HuH-7.5 (cell line): ENCODE measurements at places on chromosomes 2 and 18.

DNA sequence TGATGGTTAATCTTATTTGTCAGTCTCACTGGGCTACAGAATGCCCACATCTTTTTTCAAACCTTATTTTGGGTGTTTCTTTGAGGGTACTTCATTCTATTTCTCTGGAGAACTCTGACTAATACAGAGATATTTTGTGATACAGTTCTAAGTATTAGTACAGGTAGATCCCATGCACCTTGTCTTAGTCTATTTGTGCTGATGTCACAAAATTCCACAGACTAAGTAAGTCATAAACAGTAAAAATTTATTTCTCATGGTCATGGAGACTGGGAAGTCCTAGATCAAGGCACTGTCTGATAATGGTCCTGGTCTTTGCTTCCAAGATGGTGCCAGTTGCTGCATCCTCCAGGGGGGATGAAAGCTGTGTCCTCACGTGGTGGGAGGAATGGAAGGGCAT lies 68.6 kb upstream of the EPHA4 start:
- no peak for DNase-seq

DNA sequence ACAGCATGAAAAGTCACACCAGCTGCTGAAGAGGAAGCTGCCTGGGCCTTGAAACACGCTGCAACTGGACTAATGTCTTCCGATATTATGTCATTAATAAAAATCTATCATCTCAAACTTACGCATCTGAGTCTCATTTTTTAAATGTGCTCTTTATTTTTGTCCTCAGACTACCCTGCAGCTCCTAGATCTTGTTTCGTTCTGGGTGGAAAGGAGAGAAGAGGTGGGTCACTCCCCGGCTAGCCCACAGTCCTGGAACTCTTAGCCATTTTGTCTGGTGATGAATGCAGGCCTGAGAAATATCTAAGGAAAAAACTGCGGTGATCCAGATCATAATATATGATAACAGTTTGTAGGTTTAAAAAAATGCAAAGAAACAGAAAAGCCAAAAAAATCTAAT lies 73.3 kb downstream of the TXNL1 start:
- DNase-seq: no peak

GRCh38 chr18:38244480-38244879 lies 678.9 kb upstream of the CELF4 start:
- no peak for DNase-seq

- DNase-seq: no peak
Measured at GRCh38 chr18:76503649-76504386, 8.8 kb upstream of the ZNF516 start.

DNA sequence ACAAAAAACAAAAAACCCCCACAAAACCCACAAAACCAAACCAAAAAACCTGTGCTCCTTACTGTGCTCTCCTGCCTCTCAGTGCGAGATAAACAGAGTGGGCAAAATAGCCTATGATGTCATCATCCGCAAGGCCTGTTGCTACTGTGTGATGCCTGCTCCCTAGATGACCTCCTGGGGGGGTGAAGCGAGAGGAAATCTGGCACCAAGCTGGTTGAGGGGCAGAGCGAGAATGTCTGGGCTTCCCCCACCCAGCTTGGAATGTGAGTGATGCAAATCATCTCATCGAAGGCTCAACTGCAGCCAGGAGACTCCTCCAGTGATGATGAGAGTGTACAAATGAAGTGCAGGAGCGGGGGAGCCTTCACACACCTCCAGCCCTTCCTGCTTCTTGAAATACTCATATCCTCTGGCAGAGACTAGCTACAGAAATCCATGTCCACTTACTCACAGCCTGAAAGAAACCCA lies 57.7 kb upstream of the MAP4K3 start:
- DNase-seq: no peak

DNA sequence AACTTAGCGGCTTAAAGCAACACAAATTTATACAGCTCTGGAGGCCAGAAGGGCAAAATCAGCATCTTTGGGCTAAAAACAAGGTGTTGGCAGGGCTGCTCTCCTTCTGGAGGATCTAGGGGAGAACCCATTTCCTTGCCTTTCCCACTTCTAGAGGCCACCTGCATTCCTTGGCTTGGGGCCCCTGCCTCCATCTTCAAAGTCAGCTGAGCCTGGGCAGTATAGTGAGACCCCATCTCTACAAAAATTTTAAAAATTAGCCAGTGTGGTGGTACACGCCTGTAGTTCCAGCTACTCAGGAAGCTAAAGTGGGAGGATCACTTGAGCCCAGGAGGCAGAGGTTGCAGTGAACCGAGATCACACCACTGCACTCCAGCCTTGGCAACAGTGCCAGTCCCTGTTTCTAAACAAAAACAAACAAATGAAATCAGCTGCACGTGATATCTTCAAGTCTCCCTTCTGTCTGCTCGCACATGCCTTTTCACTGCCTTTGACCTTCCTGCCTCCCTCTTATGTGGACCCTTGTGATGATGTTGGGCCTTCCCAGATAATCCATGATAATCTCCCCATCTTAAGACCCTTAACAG lies 200.6 kb downstream of the ZFP36L2 start:
- no peak for DNase-seq

DNA sequence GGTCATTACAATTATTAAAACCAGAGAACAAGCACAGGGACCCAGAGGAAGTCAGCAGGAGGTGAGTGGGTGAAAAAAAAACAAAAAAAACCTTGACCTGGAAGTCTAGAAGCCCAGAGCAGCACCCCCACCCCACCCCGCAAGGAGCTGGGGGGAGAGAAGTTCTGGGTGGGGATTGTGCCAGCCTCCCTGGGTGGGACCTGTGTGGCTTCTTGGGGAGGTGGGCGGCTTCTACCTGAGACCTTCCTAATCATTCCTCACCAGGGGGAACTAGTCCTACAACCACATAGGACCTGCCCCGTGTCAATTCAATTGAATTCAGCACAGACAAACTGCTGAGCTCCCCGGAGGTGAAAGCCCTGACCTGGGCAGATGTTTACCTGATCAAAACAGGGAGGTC lies 17.3 kb downstream of the EVA1A start:
- DNase-seq: no peak

DNA sequence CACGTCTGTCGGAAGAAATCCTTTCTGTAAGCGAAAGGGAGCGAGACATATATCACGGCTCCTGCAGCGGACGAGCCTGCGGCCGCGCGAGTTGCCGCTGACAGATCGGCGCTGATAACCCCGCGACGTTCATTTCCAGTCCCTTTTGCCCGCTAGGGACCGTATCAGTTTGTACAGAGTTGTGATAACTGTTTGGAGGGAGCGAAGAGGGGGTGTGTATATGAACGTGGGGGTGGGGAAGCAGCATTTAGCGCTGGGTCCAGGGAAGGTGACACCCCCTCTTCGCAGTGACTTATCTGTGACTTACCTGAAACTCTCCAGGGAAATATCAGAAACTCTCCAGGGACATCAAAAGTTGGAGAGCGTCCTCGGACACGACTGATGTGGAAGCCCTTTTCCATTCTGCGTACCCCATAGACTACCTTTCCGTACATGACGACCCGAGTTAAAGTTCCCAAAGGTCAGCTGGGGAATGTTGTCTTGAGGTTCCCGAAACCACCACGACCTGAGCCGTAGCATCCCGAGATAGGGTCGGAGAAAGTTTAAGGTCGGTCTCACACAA lies 948 bp upstream of the GATA6 start:
- DNase-seq: peak; percentile 65

- no peak for DNase-seq
Measured at GRCh38 chr2:172596776-172597175, 40.9 kb downstream of the PDK1 start.

DNA sequence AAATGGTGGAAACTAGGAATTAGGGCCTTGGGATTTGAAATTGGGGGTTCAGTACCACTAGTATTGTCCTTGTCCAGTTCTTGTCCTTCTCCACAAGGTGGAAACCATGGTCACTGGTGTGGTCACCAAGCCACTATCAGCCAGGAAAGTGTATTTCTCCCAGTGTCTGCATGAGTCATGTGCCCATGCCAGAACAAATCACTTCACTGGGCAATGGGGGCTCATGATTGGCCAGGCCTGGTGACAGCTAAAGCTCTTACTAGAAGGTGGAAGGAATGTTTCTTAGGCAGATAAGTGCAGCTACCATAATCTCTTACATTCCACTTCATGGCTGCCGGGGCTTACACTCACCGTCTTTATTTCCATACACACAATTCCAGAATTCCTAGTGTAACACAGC lies 124.8 kb upstream of the TACR1 start:
- DNase-seq: no peak

GRCh38 chr18:75010278-75010677 lies 198.7 kb downstream of the PTGR3 start:
- no peak for DNase-seq

- no peak for DNase-seq
Measured at GRCh38 chr2:8222979-8223694, 458.7 kb upstream of the ID2 start.

- DNase-seq: no peak
Measured at GRCh38 chr2:30466216-30466615, 19.2 kb downstream of the LCLAT1 start.

DNA sequence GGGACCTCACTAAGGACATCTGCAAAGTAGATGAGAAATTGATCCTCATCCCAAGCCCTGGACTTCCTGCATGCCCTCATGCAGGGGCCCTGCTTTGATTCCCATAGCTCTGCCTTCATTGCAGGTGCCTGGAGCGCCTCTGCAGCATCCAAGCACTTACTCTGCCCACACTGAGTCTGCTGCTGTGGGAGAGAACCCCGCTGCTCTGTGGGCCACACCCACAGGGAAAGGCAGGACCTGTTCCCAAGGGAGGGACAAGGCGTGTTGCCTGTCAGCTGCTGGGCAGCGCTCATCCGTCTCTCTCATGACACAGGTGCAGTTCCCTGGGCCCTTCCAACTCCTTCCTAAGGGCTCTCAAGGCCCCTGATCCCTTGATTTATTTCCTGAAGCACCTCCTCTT lies 266.8 kb upstream of the SMIM21 start:
- DNase-seq: no peak

GRCh38 chr2:211371465-211371864 lies 815.1 kb downstream of the CPS1 start:
- DNase-seq: no peak

DNA sequence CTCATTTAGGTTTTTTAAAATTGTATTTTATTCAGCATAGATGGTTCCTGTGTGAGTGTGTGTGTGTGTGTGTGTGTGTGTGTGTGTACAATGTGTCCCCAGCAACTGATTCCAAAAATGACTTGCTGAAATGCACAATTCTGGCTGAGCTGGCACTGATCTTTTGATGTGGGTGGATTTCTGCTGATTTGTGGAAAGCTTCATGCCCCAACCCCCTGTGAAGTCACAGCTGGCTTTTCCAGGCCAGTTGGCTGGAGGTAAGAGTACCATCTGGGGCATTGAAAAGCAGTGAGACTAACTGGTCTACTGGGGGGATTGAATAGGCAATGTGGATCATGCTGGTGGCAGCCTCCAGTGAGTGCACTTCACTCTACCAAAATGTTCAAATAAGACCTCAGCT lies 187.2 kb downstream of the LRRTM1 start:
- no peak for DNase-seq

DNA sequence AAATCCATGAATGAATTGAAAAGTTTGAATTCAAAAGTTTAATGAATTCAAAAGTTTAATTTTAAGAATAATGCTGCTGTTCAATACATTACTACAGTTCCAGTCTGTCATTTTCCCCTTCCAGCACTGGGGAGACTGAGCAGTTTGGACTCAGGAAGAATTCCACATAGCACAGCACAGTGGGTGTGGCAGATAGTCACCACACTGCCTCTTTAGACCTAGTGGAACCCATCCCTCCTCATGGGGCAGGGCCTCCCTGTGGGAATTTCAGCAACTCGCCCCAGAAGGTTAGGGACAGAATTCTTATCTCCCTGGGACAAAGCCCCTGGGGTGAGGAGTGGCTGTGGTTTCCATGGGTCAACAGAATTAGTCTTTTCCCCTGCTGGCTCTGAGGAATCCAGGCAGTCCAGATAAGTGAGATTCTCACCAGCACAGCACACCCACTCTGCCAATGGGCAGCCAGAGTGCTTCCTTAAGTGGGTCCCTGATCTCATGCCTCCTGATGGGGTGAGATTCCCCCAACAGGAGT lies 442.0 kb upstream of the SYT4 start:
- no peak for DNase-seq

DNA sequence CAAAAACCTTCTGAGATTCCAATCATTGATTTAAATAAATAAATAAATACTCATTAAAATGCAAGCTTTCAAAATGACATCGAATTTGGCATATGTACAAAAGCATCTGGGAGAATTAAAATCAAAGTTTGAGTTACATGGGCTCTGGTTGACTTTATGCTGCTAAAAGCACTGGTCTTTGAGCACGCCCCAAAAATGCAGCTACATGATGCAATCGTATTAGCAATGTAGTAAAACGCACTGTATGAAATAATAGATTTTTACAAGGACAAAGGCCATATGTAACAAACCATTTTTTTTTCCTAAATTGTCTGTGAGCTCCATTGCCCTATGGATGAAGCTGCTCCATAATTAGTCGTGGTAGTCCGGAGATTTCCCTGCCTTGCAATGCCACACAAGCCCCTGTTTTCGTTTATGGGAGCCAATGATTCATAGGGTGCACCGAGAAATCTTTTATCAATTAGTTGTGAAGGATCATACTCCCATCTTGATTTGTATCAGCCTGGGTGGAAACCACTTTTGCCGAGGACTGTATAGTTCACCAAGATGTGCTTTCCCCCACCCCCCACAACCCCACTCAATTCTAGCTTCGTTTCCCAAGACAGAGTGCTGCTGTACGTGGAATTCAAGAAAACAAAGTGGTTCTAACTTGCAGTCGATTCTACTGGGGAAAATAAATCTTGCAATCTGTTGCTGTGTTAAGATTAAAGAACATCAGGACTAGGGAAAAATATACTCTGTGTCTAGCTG lies 268.4 kb downstream of the IRS1 start:
- DNase-seq: no peak

- DNase-seq: no peak
Measured at GRCh38 chr18:12074736-12075135, 18.9 kb upstream of the ANKRD62 start.

GRCh38 chr18:3328532-3328931 lies 66.6 kb downstream of the MYL12B start:
- DNase-seq: no peak

DNA sequence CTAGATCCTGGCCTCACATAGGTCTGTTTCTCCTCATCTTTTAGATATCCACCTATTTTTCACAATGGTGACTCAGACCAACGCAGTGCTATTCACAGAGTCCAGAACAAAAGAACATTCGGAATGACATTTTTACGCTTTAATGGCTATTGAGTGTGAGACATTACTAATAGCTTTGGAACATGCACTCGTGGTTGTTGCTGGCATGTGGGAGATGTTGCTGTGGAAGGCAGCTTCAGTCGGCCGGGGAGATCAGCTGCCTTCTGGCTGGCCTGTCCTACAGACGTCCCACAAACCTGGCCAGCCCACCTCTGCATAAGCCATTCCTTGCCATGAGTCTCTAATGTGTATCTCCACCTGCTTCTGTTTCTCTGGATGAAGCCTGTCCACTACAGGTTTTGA lies 3.4 kb downstream of the MBP start:
- DNase-seq: no peak

DNA sequence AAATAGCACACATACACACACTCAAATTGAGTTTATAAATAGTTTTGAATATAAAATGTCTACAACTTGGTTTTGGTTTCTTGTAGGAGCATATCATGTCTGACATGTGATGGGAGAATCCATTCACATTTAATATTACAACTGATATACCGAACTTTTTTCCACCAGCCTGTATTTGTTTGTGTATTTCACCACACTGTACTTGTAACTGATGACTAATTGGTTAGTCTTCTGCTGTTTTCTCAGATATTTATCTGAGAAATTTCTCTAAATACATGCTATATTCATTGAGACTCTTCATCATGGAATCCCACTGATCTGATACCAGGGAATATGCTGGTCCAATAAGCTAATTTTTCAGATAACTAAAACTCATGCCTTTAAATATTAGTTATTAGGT lies 56.3 kb upstream of the UBXN4 start:
- DNase-seq: no peak

- no peak for DNase-seq
Measured at GRCh38 chr2:199940373-199940772, 14.9 kb downstream of the TYW5 start.
